ENCODE measurements at places on chromosomes 5 and 9. TPM values are rescaled to one million over a fixed set of nuclear protein-coding genes. Genes with fewer than 3 reads are reported as not detected.

DNA sequence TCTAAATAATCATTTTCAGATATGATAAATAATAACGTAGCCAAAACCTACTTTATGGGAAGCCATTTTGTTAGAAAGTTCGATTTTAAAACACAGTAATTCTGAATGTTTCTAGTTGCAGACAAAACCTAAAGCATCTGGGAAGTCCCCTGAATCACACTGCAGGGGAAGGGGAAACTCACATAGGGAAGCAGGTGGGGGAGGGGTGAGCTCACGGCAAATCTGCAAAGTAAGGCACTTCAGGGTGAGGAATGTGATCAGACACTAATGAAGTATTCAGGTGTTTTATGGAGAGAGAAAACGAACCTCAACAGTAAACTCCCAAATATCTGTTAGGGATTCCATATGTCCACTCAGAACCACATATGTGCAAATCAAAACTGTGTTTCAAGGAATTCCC lies 70.7 kb downstream of the EPB41L4A start:
- no peaks in the 10 kb centered on the region for H3K4me1 ChIP-seq
- peaks cover 2% of the 10 kb centered on the region for H3K36me3 ChIP-seq
- no peak overlapping the region for H3K4me3 ChIP-seq
- H3K27me3 ChIP-seq: no peaks in the 10 kb centered on the region
- DNase-seq: no peak

DNA sequence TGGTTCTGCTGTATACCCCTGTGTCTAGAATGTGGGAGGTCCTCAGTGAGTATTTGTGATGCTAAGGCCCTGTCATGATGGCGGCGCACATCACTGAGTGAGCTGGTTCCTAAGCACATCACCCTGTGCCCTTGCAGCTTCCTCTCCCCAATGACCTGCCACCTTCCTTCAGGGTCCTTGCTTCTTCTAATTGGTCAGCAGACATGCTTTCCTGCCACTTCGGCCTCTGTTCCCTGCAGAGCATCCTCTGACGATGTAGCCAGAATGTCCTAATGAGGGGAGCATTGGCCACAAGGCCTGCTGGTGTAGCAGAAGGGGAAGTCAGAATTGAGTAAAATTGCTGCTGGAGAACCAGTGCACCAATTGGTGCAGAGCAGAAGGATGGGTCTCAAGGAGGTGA lies 31.1 kb upstream of the ANGPTL2 start:
- peaks cover 3% of the 10 kb centered on the region for H3K36me3 ChIP-seq
- no peaks in the 10 kb centered on the region for H3K27me3 ChIP-seq
- no peak overlapping the region for H3K4me3 ChIP-seq
- H3K4me1 ChIP-seq: peaks cover 24% of the 10 kb centered on the region
- DNase-seq: no peak
- no peak overlapping the region for H3K27ac ChIP-seq

DNA sequence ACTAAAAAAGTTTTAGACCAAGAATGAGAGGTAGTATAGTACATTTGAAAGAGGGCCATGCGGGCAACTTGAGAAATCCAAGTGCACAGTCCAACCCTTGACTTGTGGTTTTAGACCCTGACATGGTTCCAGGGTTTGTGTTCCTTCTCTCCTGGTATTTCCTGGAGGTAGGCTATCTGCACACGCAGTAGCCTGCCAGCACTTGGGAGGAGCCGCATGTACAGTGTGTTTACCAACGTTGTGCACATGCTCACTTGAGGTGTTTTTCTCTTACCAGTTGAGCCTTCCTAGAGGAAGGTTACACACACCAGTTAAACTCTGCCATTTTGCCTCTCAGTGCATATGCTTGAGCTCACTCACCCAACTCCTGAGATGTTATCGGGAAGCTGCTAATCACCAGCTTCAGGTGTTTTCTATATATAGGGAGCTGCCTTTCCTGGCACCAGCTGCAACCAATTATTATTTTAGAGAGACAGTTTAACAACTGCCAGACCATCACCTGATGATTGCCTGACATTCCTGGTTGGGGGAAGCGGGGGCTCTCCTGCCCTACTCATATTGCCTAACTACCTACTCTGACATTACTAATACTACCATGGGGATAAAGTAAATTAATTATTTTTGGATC lies 593.4 kb upstream of the TUSC1 start:
- H3K27me3 ChIP-seq: no peaks in the 10 kb centered on the region
- H3K4me3 ChIP-seq: no peak overlapping the region
- DNase-seq: no peak
- no peaks in the 10 kb centered on the region for H3K4me1 ChIP-seq

- peak overlapping the region; percentile 83 for H3K4me3 ChIP-seq
- no peak for DNase-seq
- no peaks in the 10 kb centered on the region for H3K36me3 ChIP-seq
- peak overlapping the region; percentile 98 for H3K27ac ChIP-seq
Observed at GRCh38 chr9:120890320-120891244, 13.6 kb upstream of the PHF19 start.

- DNase-seq: no peak
- H3K4me1 ChIP-seq: no peaks in the 10 kb centered on the region
- H3K36me3 ChIP-seq: no peaks in the 10 kb centered on the region
- peaks cover 7% of the 10 kb centered on the region for H3K27me3 ChIP-seq
- H3K27ac ChIP-seq: no peak overlapping the region
- no peak overlapping the region for H3K4me3 ChIP-seq
Observed at GRCh38 chr5:55911784-55912653, 60.9 kb downstream of the IL31RA start.

DNA sequence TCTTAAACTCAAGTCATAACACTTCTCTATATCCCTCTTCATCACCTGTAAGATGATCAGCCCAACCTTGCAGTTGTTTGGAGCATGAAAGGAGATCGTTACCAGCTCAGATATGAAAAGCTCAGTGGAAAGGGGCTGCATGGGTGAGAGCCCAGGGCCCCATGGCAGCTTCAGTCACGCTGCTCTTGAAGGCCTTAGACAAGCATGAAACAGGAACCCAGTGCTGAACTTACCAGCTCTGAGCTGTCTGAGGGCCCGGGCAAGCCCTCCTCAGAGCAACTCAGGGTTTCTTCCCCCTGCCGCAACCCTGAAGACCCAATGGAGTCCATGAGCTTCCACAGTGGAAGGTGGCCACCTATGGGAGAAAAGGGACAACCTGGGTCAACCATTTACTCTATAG lies 3.3 kb downstream of the HK3 start:
- peaks cover 31% of the 10 kb centered on the region for H3K4me1 ChIP-seq
- DNase-seq: no peak
- H3K27ac ChIP-seq: no peak overlapping the region
- H3K4me3 ChIP-seq: no peak overlapping the region

GRCh38 chr5:43367909-43368669 lies 44.1 kb downstream of the CCL28 start:
- DNase-seq: no peak
- no peaks in the 10 kb centered on the region for H3K4me1 ChIP-seq
- H3K27me3 ChIP-seq: no peaks in the 10 kb centered on the region
- no peaks in the 10 kb centered on the region for H3K36me3 ChIP-seq
- no peak overlapping the region for H3K4me3 ChIP-seq

- H3K27me3 ChIP-seq: peaks cover 11% of the 10 kb centered on the region
- no peak overlapping the region for H3K4me3 ChIP-seq
- DNase-seq: no peak
- H3K4me1 ChIP-seq: peaks cover 2% of the 10 kb centered on the region
Observed at GRCh38 chr5:31990701-31991110, 183.4 kb downstream of the GOLPH3 start.

- no peak for DNase-seq
- no peak overlapping the region for H3K27ac ChIP-seq
- H3K27me3 ChIP-seq: peaks cover 4% of the 10 kb centered on the region
- no peak overlapping the region for H3K4me3 ChIP-seq
- H3K36me3 ChIP-seq: no peaks in the 10 kb centered on the region
Observed at GRCh38 chr9:35158501-35159280, 3.1 kb upstream of the UNC13B start.

GRCh38 chr5:111530298-111530740 lies 18.0 kb upstream of the STARD4 start:
- peaks cover 8% of the 10 kb centered on the region for H3K4me1 ChIP-seq
- peak; percentile 71 for DNase-seq
- peak overlapping the region; percentile 71 for H3K4me3 ChIP-seq
- peak overlapping the region; percentile 92 for H3K27ac ChIP-seq

- no peak overlapping the region for H3K27ac ChIP-seq
- H3K4me3 ChIP-seq: no peak overlapping the region
- H3K4me1 ChIP-seq: peaks cover 8% of the 10 kb centered on the region
- peaks cover 89% of the 10 kb centered on the region for H3K27me3 ChIP-seq
- H3K36me3 ChIP-seq: peaks cover 6% of the 10 kb centered on the region
Observed at GRCh38 chr5:141757402-141757801, 75.4 kb upstream of the ARAP3 start.

GRCh38 chr5:96327722-96328121 lies 105.3 kb downstream of the PCSK1 start:
- H3K36me3 ChIP-seq: no peaks in the 10 kb centered on the region
- H3K27me3 ChIP-seq: peaks cover 35% of the 10 kb centered on the region
- DNase-seq: no peak
- H3K4me1 ChIP-seq: no peaks in the 10 kb centered on the region
- no peak overlapping the region for H3K27ac ChIP-seq
- H3K4me3 ChIP-seq: no peak overlapping the region

GRCh38 chr5:146986469-146986868 lies 107.9 kb upstream of the PPP2R2B start:
- DNase-seq: no peak
- H3K4me1 ChIP-seq: no peaks in the 10 kb centered on the region
- H3K27ac ChIP-seq: no peak overlapping the region
- peaks cover 19% of the 10 kb centered on the region for H3K27me3 ChIP-seq
- H3K4me3 ChIP-seq: no peak overlapping the region
- H3K36me3 ChIP-seq: no peaks in the 10 kb centered on the region

DNA sequence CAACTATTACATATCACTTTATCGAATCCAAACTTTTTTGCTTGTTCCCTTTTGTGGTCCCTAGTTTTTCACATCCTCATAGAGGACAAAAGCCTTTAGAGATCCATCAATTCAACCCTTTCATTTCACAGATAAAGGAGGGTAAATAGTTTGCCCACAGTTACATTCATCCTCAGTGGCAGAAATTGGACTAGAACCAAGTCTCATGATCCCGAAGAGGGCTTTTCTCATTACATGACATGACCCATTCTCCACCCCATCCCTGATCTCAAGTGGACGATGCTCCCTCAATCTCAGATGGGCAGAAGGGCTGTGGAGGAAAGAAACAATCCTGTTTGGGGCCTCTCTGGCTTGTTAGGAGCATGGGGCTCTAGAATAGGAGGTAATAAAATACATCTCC lies 23.1 kb downstream of the TICAM2 start:
- H3K27ac ChIP-seq: no peak overlapping the region
- H3K4me3 ChIP-seq: no peak overlapping the region
- DNase-seq: no peak
- peaks cover 8% of the 10 kb centered on the region for H3K27me3 ChIP-seq

DNA sequence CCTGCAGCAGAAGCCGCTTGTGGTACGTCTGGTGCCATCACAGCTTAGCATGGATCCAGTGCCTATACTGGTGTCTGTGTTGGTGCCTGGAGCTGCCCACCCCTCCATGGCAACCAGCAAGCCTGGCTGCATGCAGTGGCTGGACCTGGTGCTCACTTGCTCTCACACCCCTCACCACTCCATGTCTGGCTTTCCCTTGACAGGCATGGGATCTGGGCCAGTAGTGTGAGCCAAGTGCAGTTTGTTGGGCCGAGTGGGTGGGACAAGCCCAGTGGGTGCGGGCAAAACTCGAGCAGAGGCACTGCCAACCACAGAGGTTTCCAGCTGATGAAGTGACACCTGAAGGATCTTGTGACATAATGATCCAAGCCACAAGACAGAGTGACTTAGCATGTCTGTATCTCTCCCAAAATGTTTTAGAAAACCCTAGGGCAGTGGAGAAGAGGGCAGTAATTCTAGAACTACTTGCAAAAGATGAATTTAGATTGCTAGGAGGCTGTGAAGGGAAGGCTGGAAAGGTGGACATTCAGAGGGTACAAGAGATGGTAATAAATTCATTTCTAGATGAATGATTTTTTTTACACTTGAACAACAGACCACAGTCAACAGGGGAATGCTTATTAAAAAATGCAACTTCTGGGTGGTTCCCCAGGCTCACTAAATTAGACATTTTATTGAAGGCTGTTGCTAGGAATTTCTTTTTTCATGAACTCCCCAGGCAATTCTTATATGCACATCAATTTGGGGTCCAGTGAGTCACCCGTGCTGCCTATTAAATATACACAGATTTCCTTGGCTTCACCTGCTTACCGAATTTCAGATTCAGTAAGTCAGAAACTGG lies 660.3 kb downstream of the TLR4 start:
- H3K27me3 ChIP-seq: no peaks in the 10 kb centered on the region
- H3K27ac ChIP-seq: no peak overlapping the region
- no peaks in the 10 kb centered on the region for H3K36me3 ChIP-seq
- no peak overlapping the region for H3K4me3 ChIP-seq

- no peak for DNase-seq
- no peaks in the 10 kb centered on the region for H3K27me3 ChIP-seq
- H3K36me3 ChIP-seq: peaks cover 7% of the 10 kb centered on the region
- no peak overlapping the region for H3K27ac ChIP-seq
Observed at GRCh38 chr5:138932171-138932810, 57.2 kb upstream of the LRRTM2 start.

DNA sequence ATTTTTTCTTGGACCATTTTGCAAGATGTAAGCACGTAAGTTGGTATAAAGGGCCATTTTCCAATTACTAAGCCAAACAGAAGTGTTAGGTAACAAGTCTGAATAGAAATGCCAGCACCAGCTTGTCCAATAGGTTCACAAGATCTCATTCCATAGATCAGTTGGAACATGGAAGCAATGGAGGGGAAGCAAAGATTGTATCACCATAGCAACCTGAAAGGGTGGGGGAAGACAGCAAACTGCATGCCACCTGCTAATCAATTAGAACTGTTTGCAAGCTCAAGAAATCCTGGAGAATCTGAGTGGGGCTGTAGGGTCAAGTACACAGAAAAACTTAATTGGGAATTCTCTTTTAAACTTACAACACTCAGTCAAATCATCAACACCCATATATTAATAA lies 264.9 kb upstream of the EFNA5 start:
- H3K4me1 ChIP-seq: no peaks in the 10 kb centered on the region
- H3K4me3 ChIP-seq: no peak overlapping the region
- no peak for DNase-seq
- H3K27ac ChIP-seq: no peak overlapping the region

DNA sequence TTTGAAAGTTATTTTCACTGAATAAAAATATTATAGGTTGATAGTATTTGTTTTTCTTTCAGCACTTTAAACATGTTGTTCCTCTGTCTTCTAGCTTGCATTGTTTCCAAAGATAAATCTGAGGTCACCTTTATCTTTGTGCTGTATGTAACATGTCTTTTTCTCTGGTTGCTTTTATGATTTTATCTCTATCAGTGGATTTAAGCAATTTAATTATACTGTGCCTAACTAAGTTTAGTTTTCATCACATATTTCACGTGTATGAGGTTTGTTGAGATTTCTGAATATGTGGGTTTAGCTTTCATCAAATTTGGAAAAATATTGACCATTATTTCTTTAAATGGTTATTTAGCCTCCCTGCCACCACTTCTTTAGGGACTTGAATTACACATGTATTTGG lies 214.5 kb downstream of the SNX18 start:
- no peaks in the 10 kb centered on the region for H3K4me1 ChIP-seq
- no peak overlapping the region for H3K27ac ChIP-seq
- peaks cover 10% of the 10 kb centered on the region for H3K27me3 ChIP-seq
- H3K36me3 ChIP-seq: no peaks in the 10 kb centered on the region
- no peak overlapping the region for H3K4me3 ChIP-seq

Gene ZNF618
- 0.60 TPM for total RNA-seq

Gene DBH
- total RNA-seq: 0.18 TPM

Gene SV2C
- 0.02 TPM for total RNA-seq

Gene PRSS3
- not detected for total RNA-seq

Gene DNAJA1
- 216 TPM for total RNA-seq

Gene PROB1
- total RNA-seq: 0.72 TPM

Gene BRD9
- 200 TPM for total RNA-seq

Gene TMEM215
- total RNA-seq: not detected
